Stimulated activated CD8-positive, alpha-beta memory T cell treated with anti-CD3 and anti-CD28 coated beads, Interleukin-4, amount 100 ng/mL, for 1 hour (primary cell): ENCODE measurements at places on chromosomes 3 and 15.

- DNase-seq: no peak
Observed at GRCh38 chr15:57284535-57284934, 91.8 kb upstream of the CGNL1 start.

GRCh38 chr3:10911350-10912002 lies 81.1 kb upstream of the SLC6A1 start:
- no peak for DNase-seq

- no peak for DNase-seq
Observed at GRCh38 chr15:35019404-35020327, 31.6 kb upstream of the ZNF770 start.

- no peak for DNase-seq
Observed at GRCh38 chr3:126984391-126985131, 1.6 kb downstream of the PLXNA1 start.

- no peak for DNase-seq
Observed at GRCh38 chr3:129474984-129475804, 35.2 kb downstream of the IFT122 start.

DNA sequence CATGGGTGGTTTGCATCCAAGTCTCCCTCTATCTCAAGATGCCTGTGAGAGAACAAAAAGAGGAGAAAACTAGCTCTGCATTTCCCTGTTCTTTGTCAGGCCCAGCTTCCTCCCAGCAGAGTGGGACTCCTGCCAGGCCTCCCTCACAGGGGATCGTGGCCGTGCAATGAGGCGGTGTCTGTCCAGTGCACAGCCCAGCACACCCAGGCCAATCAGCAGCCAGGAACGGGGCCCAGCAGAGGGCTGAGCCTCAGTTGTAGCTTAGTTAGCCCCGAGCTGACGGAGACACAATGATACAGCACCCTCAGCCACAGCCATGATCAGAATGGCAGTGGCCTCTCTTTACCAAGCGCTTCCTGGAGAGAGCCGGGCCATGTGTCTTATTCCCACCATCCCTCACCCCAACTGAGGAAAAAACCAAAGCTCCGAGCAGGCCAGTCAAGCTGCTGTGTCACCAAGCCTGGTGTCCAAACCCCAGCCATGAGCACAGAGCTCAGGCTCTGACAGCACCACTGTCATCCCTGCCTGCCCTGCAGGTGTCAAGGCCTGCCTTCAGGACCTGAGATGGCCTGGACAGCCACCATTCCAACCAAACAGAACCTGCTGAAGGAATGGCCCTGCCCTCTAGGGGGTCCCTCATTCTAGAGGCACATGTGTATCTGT lies 71.1 kb downstream of the DNAJB8 start:
- DNase-seq: no peak

DNA sequence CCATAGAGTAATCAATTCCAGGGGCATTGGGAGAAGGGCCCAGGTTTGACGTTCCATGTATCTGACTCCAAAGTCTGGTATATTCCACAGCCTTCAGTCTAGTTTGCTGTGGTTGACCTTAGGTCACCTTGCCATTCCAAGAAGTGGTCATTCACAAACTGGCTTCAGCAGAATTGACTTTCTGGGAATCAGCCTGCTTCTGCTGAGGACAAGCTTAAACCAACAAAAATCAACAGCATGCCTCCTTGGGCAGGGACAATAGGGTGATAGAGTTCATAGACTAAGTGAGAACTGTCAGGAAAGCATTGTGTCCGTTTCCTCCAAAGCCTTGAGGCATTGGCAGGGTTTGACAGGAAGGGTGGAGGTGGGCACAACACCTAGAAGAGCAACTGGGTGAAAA lies 24.1 kb upstream of the NDUFB4 start:
- DNase-seq: no peak

- no peak for DNase-seq
Observed at GRCh38 chr15:40336744-40337122, 4.0 kb downstream of the CCDC9B start.

DNA sequence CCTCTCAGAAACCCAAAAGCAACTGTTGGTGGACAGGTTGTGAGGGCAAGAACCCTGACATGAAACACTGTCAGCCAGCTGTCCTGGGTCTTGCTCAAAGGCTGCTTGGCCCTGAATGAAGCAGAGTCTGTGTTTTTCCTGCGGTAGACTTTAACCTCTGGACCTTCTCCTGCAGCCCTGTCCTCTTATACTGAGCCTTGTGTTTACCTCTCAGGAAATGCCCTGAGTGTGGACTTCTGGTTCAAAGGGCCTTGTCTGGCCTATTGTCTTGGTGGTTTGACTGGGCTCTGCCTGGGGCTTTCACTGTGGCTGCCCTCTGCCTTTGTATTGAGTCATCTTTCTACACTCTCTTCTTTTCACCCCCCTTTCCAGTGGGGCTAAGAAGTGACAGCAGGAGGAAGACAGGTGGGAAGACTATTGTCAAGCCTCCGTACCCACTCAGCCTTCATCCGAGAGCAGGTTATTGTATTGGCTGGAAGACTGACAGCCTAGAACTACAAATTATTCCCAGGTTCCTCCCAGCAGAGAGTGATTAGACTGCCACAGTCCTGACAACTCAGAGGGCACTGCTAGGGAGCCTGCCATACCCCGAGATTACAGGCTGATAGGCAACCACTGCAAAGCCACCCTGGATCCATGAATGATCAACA lies 3.5 kb downstream of the SEC13 start:
- DNase-seq: no peak

DNA sequence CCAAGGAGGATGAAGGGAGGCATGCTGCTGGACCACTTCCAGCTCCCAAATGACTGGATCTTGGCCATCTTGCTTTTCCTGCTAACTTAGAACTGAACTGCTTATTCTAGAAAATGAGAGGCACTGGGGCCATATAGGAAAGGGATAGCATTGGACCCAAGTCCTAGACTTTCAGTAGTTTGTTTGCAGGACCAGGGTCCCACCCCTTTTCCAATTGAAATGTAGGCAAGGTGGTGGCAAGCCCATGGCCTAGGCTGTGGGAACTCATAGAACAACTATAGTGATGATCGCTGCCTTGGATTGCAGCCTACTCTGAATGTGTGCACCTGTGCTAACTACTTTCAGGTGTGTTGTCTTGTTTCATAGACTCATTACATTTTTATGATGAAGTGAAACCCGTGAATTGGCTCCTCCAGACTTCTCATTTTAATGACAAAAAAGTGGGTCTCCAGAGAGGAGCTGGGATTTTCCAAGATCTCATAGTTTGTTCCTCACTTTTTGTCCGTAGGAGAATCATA lies 50.3 kb downstream of the TGFBR2 start:
- no peak for DNase-seq

DNA sequence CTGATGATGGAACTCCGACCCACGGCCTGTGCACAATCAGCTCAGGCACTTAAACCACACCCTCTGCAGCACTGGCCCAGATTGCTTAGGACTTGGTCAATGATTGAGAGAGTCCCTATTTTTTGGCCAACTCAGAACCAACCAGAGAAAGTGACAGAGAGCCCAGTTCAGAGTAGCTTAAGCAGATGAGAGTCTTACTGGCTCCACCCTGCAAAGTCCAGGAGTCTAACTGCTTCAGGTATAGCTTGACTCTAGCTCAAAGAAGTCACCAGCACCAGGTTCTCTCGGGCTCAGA lies 20.1 kb downstream of the SLC6A20 start:
- DNase-seq: no peak

GRCh38 chr3:61768284-61769037 lies 207.1 kb downstream of the PTPRG start:
- no peak for DNase-seq

- DNase-seq: peak; percentile 53
Observed at GRCh38 chr3:115814778-115815380, 191.6 kb downstream of the GAP43 start.

DNA sequence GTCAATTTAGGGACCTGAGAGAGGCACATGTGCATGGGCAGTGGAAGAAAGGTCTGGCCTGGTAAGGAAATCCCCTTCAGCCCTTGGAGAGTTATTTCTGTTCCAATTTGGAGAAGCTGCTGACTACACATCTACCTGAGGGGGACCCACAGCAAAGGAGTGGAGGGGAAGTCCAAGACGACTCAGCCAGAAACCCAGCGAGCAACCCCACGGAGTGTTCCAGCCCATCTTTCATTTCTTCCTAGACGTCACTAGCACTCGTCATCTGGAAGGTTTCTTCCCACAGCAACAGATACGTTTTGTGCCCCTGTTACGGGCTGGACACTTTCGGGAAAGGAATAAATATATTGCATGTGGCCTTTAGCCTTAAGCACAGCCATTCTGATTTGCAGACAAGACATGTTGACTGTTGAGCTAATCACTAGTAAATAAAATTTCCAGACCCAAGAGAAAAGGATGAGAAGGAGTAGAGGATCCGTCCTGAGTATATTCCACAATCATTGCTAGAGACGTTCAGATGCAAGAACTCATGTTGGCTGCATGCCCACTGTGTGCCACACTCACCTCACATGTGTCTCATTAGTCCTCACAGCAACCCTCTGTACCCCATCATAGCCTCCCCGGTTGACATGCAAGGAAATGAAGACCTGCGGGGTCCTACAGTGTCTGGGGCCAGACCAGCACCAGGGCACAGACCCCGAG lies 7.8 kb upstream of the FAM174B start:
- no peak for DNase-seq

GRCh38 chr3:46912986-46913385 lies 35.5 kb downstream of the PTH1R start:
- DNase-seq: no peak

DNA sequence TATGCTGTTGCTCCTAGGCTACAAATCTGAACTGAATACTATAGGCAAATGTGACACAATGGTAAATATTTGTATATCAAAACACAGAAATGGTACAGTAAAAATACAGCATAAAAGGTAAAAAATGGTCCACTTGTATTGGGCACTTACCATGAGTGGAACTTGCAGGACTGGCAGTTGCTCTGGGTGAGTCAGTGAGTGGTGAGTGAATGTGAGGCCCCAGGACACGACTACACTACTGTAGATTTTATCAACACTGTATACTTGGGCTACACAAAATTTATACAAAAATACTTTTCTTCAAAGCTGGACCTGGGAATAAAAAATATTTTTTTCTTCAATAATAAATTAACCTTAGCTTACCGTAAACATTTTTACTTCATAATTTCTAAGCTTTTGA lies 41.6 kb upstream of the DUT start:
- no peak for DNase-seq

GRCh38 chr3:29414468-29415224 lies 133.8 kb downstream of the RBMS3 start:
- no peak for DNase-seq

- DNase-seq: no peak
Observed at GRCh38 chr3:176663837-176664831, 533.1 kb downstream of the TBL1XR1 start.

GRCh38 chr15:99495430-99496301 lies 70.1 kb upstream of the MEF2A start:
- DNase-seq: no peak

- DNase-seq: no peak
Observed at GRCh38 chr3:36686516-36686915, 77.8 kb downstream of the DCLK3 start.

- DNase-seq: no peak
Observed at GRCh38 chr15:69979262-69979661, 118.5 kb downstream of the TLE3 start.

- no peak for DNase-seq
Observed at GRCh38 chr3:89851974-89852621, 744.7 kb downstream of the EPHA3 start.

GRCh38 chr3:132536442-132537153 lies 60.5 kb upstream of the ACKR4 start:
- no peak for DNase-seq

GRCh38 chr3:40780291-40780924 lies 255.6 kb downstream of the ZNF621 start:
- DNase-seq: no peak

DNA sequence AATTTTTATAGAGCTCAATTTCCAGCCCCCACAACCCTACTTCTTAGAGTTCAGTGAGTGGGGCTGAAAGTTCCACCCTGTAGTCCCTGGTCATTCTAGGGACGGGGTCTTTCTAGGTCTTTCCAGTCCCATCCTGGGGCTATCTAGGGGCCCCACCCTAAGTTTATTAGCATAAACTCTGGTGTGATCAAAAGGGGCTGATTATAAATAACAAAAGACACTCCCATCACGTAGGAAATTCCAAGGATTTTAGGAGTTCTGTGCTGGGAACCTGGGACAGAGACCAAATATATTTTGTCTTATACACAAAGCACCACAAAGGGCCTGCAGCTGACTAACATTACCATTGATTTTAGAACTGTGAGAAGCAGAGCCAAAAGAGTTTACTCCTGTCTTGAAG lies 41.9 kb downstream of the RAD54L2 start:
- DNase-seq: no peak
